Muscle of arm (tissue), 14 donors: ENCODE measurements at places on chromosomes 5 and 9.

DNA sequence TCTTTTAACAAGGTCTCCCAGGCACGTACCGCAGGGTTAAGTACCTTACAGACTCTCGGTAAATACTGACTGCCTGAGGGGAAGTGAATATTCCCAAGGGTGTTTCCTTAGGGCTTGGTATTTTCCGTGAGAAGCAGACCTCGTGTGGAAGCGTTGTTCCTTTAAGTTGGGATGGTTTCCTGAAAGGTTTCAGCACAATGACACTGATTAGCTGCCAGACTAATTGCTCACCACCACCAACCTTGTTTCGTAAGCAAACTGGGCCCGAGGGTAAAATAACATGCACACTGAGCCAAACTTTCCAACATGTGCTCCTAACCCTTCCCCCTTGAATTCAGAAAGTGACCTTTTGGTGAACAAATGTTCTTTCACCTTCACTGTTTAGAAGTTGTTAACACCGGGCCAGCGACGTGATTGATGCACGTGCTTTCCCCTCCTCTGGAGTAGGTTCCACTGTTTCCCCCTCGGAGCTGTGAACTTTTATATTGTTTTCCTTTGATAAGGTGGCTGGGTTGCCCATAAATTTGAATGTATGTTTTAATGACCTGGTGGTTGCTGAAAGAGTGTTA lies 128.1 kb upstream of the RPS23 start:
- DNase-seq: no peak

DNA sequence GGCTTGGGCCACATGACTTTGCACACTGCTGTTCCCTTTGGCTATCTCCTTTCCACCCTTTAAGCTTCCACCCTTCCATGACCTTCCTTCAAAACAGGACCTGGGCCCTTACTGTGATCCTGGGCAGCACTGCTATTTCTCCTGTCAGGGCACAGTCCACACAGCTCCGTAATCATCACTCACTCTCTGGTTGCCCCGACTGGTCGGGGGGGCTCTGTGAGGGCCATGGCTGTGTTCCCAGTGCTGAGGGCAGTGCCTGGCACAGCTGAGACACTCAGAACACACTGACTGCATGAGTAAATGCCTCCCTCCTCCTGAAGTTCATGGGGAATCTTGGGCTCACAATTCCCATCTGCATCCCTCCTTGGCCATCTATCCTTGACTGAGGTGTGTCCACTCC lies 12.2 kb downstream of the TRAF1 start:
- DNase-seq: no peak

DNA sequence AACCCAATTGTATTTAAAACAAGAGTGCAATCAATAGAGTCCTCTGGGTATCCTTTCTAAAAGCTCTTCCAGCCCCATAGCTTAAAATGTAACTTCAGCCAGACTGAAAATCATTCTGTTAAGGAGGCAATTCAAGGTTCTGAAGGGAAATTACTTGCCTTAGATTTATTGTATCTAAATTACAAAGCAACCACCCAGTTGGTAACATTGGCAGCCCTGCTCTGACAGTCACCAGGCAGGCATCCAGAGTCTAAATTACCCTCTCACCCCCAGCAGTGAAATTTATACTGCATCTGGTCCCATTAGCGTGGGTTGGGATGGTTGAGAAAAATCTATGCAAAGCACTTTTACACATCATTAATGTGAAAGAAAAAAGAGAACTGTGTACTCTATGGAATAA lies 514.7 kb downstream of the MTRR start:
- DNase-seq: no peak

- DNase-seq: no peak
Observed at GRCh38 chr9:19913151-19913550, 124.3 kb upstream of the SLC24A2 start.

GRCh38 chr9:84000186-84000585 lies 19.6 kb downstream of the RMI1 start:
- no peak for DNase-seq

DNA sequence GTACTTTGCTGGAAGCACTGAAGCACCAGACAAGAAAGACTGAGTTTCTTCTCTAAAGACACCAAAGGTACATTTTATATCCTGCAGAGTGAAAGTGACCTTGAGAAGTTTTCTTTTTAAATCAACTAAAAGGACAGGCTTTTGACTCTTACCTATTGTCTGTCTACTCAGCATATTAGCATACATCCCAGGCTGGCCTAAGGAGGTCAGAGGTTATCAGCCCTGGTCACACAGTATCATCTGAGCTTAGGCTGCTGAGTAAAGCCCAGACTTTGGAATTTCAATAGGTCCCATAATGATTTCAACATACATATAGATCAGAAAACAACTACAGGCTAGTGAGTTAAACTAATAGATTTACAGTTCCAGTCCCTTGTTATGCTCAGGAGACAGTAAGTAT lies 10.1 kb upstream of the CDH9 start:
- no peak for DNase-seq
